Posterior vena cava (tissue), 2 donors: ENCODE measurements at places on chromosomes 11 and 22. TPM values are rescaled to one million over a fixed set of nuclear protein-coding genes. Genes with fewer than 3 reads are reported as not detected.

Gene LMO2
- 27.1 TPM for total RNA-seq

Gene GRM5
- 0.23 TPM for total RNA-seq

Gene TYR
- not detected for total RNA-seq

Gene OR2AG1
- total RNA-seq: not detected

Gene NXPE2
- total RNA-seq: 0.42 TPM

Gene CCDC87
- total RNA-seq: 0.46 TPM

Gene ANKK1
- not detected for total RNA-seq

Gene BATF2
- 1.8 TPM for total RNA-seq

Gene FAM180B
- 7.2 TPM for total RNA-seq

DNA sequence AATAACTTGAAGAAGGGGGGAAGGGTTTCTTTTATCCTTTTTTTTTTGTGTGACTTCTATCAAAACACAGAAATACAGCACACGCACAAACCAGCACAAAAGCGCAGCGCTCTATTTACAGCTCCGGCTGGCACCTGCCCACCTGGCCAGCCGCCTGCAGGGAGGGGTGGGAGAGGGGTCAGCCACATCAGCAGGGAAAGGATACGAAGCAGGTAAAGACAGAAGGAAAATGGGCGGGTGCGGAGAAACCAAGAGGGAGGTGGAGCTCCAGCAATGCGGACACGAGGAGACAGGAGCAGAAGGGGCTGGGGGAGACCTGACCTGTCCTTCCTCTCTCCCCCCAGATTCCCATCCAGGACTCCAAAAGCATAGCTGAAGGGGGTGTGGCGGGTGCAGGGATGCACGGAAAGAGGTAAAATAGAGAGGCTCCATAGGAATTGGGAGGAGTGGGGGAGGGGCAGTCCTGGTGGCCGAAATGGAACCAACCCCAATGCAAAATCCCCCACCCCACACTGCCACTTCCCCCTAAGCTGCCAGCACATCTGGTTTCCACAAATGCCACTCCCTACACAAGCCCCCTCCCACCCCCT, 14.1 kb downstream of the CXCR5 start:
- no peak for DNase-seq

- no peak for DNase-seq
These were observed 18.5 kb downstream of the PLA2G6 start for GRCh38 chr22:38162881-38163843.

- DNase-seq: peak; percentile 67
These were observed 1.2 kb downstream of the DDX6 start for GRCh38 chr11:118789501-118790356.

GRCh38 chr11:134545521-134545920, 133.5 kb upstream of the B3GAT1 start:
- DNase-seq: no peak

- no peak for DNase-seq
These were observed 31.5 kb downstream of the SHISA8 start for GRCh38 chr22:41883400-41883799.

DNA sequence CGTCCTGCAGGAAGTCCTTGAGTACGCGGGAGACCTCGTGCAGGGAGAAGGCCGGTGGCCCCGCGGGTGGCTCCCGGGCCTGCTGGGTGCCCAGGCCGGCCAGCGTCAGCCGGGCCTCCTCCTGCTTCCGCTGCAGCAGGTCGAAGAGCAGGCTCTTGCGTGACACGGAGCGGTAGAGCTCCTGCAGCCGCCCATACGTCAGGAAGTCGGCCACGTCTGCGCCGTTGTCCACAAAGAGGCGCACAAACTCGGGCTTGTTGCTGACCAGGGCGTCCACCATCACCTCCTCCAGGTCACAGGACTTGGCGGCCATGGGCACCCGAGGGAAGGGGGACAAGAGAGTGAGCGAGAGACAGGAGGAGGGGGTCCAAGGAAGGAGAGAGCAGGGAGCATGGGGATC, 14.6 kb downstream of the TSSC4 start:
- DNase-seq: no peak

- no peak for DNase-seq
These were observed 49.5 kb downstream of the PACS1 start for GRCh38 chr11:66119348-66120133.

GRCh38 chr11:12066799-12067508, 43.4 kb upstream of the MICAL2 start:
- no peak for DNase-seq

DNA sequence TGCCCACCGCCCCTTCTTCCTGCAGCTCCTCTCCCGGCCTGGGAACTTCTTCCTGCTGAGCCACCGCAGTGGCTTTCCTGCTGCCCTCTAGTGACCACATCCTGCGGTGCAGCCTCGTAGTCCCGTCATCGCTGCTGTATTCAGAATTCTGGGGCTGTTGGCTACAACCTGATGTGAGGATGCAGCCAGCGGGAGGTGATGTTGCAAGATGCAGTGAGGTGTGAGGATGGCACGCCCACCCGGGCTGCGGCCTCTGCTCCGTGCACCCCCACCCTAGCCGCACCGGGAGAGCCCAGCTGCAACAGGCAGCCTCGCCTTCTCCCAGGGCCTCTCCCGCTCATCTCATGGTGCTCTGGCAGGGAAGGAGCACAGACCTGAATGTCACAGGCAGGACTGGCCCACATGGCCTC, 10.1 kb downstream of the CHST1 start:
- DNase-seq: peak; percentile 92

DNA sequence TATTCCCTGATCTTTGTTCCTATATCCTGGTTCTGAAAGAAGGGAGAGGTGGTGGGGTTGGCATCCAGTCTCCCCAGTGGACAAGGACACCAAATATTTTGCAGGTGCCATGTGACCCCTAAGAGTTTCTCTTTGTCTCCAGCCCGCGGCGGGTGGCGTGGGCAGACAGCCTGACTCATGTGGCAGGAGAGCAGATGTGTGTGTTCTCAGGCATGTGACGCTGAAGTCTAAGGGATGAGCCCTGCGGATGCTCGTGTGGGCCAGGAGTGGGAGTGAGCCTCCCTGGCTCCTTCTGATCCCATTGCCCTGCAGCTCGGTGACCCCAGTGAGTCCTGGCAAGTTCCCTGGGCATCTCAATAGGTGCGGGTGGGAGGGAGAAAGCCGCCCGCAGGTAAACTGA, 94.8 kb upstream of the TBCEL start:
- DNase-seq: peak; percentile 36

- no peak for DNase-seq
These were observed 78.0 kb downstream of the MYEOV start for GRCh38 chr11:69371731-69372588.

- DNase-seq: peak; percentile 94
These were observed 10.6 kb downstream of the RPL3 start for GRCh38 chr22:39308614-39309363.

DNA sequence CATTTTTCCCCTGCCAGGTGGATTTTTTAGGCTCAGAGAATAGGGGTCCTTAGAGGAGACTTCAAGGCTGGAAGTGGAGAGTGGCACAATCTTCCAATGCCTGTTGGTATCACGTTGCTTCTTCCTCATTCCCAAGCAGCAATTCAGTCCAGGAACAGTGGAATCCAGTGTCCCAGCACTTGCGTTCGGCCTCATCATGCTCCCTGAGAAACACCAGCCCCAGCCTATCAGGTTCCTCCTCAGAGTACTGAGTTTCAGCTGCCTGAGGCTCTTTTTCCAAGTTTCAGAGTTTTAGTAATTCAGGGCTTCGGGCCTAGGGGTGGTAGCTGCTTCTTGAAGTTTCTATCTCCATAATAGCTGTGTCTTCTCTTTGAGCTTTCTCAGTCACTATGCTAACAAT, 31.9 kb upstream of the NRGN start:
- DNase-seq: no peak

- no peak for DNase-seq
These were observed 90.8 kb downstream of the ABTB2 start for GRCh38 chr11:34267013-34267412.

GRCh38 chr11:76030968-76031590, 175.2 kb downstream of the WNT11 start:
- DNase-seq: no peak

- no peak for DNase-seq
These were observed 772 bp downstream of the NAV2 start for GRCh38 chr11:19713196-19714021.

GRCh38 chr11:119474682-119475596, 52.0 kb upstream of the THY1 start:
- peak; percentile 94 for DNase-seq

DNA sequence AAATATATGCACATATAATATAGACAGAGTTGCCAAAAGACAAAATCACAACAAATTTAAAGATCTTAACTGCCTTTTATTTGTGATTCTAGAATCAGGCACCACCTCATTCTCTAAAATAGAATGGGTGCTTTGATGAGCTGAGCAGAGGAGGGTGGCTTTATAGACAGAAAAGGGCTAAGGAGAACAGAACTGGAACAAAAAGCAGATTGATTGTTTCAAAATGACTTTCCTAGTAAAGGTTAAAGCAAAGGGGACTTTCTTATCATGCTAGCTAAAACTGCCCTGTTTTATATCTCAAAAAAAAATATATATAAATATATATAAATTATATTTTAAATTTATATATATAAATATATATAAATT, 287.6 kb downstream of the FAT3 start:
- no peak for DNase-seq

GRCh38 chr22:50102946-50103345, 13.1 kb downstream of the MOV10L1 start:
- DNase-seq: peak; percentile 59
